ENCODE measurements at places on chromosomes 6 and 20.

DNA sequence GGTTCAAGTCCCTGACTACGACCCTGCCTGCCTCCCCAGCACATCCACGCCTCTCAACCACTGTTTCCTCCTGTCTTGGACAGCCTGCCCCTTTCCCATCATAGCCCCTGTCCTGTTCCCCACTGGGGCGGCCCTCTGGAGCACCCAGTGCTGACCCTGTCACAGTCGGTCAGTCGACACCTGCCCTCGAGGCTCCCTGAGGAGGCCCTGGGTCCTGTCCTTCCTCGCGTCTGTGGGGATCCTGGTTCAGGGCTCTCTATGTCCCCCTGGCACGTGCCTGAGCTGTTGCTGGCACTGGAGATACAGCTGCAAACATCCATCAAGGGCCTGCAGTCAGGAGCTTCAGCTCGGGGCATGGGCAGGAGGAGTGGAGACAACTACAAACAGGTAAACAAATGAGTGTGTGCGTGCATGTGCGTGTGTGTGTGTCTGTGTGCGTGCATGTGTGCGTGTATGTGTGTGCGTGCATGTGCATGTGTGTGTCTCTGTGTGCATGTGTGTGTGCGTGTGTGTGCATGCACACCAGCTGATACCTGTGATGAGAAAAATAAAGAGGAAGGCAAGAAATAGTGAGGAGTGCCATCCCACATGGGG, 132.8 kb downstream of the PHACTR3 start:
- no peak for DNase-seq

GRCh38 chr20:32218156-32218900, 10.6 kb downstream of the POFUT1 start:
- DNase-seq, result no peak

DNA sequence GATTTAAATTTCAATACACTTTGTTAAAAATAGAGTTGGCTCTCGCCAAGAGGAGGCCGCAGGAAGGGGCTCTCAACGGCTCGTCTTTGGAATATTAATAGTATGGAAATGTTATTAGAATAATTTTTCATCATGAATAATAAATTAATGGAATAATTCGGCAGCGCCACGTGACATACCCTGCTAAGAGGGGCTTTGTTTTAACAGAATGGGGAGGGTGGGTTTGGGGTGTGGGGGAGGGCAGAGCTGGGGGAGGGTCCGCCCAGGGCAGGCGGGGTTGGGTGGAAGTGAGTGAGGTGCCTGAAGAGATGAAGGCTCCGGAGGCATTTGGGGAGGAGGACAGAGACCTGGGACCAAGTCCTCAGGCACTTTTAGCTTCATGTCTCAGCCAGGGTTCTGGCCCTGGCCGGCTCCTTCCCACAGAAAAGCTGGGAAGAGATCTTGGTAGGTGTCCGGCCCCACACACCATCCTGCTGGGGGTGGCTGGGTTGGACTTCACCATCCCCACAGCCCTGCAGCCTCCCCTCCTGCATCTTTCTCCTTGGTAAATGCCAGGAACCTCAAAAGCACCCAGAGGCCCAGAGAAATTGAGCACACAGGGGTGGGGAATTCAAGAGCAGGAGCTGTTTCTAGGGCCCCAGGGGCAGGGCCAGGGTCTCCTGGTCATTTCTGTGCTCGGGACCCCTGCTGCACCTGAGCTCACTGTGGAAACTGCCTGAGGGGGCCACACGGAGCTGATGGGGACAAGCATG, 93.6 kb upstream of the BHLHE23 start:
- no peak for DNase-seq

DNA sequence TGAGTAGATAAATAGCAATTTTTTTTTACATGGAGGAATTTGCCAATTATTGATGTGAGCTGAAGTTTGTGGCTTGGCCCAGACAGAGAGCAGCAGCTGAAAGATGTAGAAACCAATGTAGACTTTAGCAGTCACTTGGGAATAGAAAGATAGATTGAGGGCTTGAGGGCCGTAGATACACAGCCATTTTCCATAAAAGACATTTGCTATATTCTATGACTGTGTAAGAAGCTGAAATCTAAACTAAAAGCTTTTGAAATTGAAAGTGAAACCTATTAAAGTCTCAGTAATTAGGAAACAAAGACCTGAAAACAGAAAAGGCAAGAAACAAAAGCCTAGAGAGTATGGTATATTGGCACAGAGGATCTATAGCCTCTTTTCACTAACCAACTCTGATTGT, 332.7 kb downstream of the CENPW start:
- no peak for DNase-seq

DNA sequence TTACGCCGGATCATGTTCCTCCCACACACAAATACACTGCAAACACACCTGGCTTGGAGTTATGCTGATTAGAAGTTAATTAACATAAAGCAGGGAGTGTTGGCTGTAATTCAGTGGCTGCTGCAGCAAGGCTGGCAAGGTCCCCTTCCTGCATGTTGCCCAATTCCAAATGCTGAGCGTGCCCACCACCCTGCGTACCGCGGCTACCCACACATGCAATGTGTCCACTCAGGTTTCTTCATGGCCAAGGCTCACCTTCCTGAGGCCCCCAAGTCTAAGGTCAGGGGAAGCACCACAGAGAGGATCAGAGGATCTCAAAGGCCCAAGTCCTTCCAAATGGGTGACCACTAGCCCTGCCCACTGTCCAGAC, 11.6 kb upstream of the PRND start:
- no peak for DNase-seq

DNA sequence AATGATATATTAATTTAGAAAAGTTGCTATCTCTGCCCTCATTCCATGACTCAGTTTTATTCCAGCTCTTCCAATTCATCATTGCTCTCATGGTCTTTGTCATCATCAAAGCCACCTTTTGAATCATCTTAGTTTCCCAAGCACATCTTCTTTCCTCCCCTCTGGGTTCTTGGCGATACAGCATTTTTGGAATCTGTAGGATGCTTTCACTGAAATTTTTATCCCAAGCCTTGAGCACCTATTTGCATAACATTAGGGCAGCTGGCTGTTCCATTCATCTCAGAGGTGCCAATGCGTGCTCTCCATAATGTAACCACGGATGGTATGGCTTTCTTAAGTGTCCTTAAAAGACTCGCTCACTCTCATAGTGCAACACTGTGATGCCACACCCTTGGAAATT, 100.4 kb downstream of the SNX5 start:
- no peak for DNase-seq

Data from kidney capillary endothelial cell (primary cell).